Left kidney (tissue), 8 donors: ENCODE measurements at places on chromosomes 2 and 18. TPM values are rescaled to one million over a fixed set of nuclear protein-coding genes. Genes with fewer than 3 reads are reported as not detected.

DNA sequence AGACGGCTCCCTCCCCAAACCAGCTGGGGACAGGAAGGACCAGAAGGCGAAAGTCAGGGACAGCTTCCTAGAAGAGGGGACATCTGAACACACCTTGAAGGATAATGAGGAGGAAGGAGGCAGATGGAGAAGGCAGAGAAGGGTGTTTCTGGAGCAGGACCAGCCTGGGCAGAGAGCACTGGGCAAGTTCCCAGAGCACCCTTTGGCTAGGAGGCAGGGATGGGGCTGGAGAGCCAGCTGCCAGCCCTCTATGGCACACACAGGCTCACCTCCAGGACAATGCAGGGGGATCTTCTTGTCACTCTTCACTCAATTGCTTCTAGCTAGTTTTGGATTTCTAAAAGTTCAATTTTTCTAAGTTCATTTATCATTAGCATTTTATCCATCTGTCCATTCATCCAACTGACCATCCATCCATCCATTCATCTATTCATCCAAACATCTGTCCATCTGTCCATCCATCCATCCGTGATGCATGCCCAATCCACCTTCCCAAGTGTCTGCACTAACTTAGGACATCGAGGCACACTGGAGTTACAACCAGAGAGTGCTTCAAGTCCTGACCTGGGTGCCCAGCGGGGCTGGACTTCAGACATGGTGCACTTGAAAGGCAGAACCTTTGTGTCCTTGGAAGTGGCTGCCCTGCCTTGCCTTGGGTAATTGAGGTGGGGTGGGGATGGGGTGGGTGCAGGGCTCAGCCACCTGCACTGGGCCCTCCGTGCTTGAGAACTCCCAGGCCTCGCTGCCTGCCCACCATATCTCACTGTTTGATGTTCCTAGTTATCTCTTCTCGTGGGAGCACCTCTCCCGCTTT is 42.5 kb downstream of the INHBB start:
- DNase-seq, result no peak

- DNase-seq, result no peak
Measured at GRCh38 chr2:143151111-143151752, 22.0 kb downstream of the ARHGAP15 start.

DNA sequence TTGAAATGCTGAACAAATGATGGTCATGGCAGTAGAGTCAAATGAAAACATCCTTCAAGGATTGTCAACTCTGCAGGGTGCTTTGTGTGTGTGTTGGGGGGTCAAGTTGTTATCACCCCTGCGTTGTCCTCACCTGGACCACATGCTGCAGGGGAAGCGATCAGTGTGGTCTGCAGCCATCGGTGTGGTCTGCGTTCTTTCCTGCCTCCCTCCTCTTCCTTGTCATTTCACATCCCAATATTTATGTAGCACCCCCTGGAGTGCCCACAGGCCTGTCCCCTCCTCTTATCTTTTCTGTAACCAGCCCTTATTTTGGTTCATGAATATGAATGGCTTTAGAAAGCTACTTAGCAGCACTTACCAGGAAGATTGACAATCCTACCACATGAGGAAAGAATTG is 38.9 kb downstream of the UGP2 start:
- no peak for DNase-seq

- no peak for DNase-seq
Measured at GRCh38 chr18:61420218-61420885, 87.1 kb downstream of the CDH20 start.

Gene FBXO36
- polyA plus RNA-seq, result 7.6 TPM

GRCh38 chr2:58266211-58266610 is 25.1 kb upstream of the FANCL start:
- DNase-seq, result no peak

Gene ATP8B1
- polyA plus RNA-seq, result 35.0 TPM

Gene SKOR2
- not detected for polyA plus RNA-seq
